Calu3 (cell line): ENCODE measurements at places on chromosomes 12 and 14.

- DNase-seq: no peak
Measured at GRCh38 chr12:121678305-121678704, 8.9 kb upstream of the MORN3 start.

GRCh38 chr14:67503331-67503730, 14.8 kb upstream of the TMEM229B start:
- DNase-seq: no peak

DNA sequence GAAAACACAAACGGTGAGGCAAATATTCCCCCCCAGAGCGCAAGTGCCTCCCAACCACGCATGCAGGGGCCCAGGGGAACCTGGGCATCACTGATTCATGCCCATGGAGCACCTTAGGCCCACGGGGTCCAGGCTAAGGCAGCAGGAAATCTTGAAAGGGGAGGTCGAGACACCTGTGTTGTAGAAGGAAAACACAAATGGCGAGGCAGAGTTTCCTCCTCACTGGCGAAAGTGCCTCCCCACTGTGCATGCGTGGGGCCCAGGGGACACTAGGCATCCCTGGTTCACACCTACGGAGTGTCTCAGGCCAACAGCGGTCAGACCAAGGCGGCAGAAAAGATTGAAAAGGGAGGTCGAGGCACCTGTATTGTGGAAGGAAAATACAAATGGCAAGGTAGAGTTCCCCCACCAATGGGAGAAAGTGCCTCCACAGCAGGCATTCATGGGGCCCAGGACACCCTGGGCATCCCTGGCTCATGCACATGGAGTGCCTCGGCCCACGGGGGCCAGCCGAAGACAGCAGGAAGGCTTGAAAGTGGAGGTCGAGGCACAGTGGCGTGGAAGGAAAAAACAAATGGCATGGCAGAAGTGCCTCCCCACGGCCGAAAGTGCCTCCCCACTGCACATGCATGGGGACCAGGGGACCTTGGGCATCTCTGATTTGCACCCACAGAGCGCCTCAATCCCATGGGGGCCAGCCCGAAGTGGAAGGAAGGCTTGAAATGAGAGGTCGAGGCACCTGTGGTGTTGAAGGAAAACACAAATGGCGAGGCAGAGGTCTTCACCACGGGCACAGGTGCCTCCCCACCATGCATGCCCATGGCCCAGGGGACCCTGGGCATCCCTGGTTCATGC, 368.8 kb downstream of the ALG10 start:
- DNase-seq: no peak

DNA sequence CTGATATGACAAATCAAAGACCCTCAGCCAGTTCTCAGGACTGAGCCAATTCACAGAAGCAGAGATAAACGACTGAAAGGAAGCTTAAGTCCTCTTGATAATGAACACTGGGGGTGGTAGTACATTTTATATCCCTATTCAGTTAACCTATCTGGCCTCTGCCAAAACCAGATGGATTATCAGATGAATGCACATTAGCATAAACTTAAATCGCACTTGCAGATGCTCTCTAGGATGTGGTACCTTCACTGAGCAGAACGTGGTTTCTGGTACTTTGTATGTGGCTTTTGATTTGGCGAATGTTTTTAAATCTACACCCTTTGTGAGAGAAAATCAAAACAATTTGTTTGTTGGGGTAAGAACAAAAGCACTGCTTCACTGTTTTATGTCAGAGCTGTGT, 21.1 kb upstream of the TAS2R14 start:
- no peak for DNase-seq

DNA sequence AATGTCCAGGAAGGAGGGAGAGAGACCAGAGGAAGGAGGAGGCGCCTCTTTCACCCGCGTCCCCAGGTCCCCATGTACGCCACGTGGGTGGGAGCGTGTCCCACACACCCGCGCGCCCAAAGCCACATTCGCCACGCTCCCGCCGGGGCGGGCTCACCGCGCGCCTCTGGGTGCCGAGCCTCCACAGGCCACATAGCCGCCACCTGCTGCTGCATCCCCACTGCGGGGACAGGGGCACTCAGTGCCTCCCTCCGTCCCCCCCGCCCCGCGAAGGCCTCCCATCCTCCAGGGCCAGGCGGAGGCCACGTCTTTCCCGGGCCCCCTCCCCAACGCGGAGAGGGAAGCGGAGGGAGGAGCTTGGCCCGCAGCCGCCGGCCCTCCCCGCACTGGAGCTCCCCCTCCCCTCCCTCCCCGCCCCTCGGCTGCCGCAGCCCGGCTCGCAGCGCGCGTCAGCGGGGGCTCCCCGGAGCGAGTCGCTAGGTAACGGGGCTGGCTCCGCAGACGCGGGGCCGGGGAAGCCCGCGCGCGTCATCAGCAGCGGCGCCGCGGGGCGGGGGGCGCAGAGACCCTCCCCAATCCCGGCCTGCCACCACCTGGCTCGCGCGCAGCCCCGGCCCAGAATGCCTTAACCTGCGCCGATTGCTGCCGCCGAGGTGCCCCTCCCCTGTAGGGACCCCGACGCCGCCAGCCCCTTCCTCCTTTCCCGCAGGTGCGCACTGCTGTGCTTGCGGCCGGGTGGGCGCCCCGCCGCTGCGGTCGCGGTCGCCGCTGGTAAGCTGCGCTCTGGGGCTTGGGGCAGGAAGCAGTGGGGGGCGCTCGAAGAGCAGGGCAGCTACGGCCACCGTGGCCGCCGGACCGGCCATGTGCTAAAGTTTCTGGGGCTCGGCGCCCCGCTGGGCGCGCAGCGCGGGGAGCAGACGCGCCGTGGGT, 536 bp upstream of the TUNAR start:
- DNase-seq: no peak

- DNase-seq: no peak
Measured at GRCh38 chr12:11765817-11766794, 116.6 kb downstream of the ETV6 start.

GRCh38 chr14:101979666-101980065, 15.3 kb downstream of the DYNC1H1 start:
- no peak for DNase-seq

GRCh38 chr12:94643606-94644005, 6.8 kb downstream of the TMCC3 start:
- DNase-seq: no peak

GRCh38 chr14:32694795-32695449, 243.8 kb upstream of the NPAS3 start:
- DNase-seq: no peak

- DNase-seq: no peak
Measured at GRCh38 chr12:57095440-57095839, 6.5 kb downstream of the NAB2 start.

DNA sequence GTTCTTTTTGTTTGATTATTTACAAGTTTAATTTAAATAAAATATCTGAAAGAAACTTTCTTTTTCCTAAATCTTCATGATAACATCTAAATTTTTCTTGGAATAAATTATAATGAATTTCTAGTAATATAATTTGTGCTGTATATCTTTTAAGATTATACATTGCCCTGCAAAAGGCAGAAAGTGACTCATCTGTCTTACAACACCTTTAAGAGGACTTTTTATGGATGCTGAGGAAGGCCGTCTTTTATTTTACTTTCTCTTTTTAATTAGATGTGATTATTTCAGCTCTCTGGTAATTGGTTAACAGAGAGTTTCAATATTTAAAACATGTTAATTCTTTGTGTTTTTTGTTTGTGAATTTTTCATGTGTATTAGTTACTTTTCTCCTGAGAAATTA, 598.4 kb downstream of the RPL10L start:
- DNase-seq: no peak

GRCh38 chr14:24339284-24340151, at the start of gene RIPK3:
Gene RIPK3, minus strand, starts transcription at chr14:24339991. Its CDS starts 165 bp downstream, at chr14:24339826.
- peak; percentile 60 for DNase-seq

- DNase-seq: no peak
Measured at GRCh38 chr12:124687917-124688316, 120.5 kb upstream of the NCOR2 start.

DNA sequence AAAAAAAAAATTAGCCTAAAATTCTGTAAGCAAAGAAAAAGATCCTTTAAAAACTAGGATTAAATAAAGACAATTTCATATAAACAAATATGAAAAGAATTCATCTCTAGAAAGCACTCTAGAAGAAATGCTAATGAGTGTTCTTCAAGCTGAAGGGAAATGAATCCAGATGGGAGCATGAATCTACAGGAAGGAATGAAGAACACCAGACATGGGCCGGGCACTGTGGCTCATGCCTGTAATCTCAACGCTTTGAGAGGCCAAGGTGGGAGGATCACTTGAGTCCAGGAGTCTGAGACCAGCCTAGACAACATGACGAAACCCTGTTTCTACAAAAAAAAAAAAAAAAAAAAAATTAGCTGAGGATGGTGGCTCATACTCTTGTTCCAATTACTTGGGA, 297.2 kb downstream of the FBXL14 start:
- DNase-seq: no peak

GRCh38 chr12:475286-475685, 15.5 kb downstream of the B4GALNT3 start:
- no peak for DNase-seq

DNA sequence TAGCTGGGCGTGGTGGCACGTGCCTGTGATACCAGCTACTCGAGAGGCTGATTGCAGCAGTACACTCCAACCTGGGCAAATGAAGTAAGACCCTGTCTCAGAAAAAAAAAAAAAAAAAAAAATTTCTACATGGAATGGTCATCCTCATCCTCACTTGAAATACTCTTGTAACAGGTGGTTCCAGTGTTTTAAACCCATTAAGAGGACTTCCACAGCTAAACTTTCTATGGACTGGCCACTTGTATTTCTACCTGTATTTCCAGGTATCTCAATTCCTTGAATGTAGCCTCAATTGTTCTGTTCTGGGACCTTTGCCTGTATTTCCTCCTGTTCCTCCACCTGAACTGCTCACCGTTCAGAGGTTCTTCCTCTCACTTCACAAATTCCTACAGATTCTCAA, 11.8 kb upstream of the PHLDA1 start:
- DNase-seq: no peak

- DNase-seq: peak; percentile 76
Measured at GRCh38 chr14:20662968-20663732, 21.2 kb upstream of the RNASE4 start.

DNA sequence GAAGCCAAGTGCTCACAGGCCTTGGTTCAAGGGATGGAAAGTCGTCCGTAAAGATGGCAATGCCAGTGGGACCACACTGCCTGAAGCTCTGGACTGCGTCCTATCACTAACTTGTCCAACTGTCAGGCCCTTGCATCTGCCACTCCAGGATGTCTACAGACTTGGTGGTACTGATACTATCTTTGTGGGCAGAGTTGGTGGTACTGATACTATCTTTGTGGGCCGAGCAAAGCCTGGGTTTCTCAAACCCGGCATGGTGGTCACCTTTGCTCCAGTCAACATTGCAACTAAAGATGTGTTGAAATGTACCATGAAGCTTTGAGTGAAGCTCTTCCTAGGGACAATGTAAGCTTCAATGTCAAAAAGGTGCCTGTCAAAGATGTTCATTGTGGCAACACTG, 128.4 kb upstream of the SEL1L start:
- DNase-seq: no peak

GRCh38 chr12:6554168-6555017, 1.4 kb downstream of the IFFO1 start:
- peak; percentile 69 for DNase-seq

DNA sequence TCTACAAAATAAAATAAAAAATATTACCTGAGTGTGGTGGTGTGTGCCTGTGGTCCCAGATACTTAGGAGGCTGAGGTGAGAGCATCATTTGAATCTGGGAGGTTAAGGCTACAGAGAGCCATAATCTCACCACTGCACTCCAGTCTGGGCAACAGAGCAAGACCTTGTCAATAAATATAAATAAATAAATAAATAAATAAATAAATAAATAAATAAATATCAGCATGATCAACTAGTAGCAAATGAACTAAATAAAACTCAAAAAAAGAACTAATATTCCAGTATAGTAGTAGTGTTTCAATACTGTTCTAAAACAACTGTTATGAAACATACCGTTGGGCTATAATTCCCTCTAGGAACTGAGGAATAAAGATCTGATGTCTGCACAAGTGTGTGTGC, 74.4 kb downstream of the C12orf42 start:
- DNase-seq: no peak

DNA sequence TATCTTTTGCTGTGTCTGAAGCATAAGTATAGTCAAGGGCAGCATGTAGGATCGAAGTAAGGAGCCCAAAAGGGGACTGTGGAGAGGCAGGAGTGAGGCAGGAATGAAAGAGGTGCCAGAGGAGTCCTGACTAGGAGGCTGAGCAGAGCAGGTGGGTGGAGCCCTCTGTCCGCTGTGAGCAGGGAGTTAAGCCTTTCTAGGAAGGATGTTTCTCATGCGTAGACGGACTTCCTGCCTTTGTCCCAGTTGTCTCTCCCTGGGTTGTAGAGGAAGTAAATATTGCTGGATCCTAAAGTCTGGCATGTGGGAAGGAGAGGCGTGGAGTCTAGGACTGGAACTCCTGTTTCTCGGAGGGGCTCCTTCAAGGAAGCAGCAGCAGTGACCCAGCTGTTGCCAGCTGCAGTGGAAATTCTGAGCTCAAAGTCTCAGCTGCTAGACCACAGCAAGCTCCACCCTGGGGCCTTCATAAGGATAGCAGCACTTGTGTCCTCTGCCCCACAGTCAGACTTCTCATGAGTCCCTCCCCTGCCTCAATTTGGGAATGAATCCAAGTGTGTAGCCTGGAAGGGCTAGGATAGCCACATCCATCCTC, 44.0 kb downstream of the RBMS2 start:
- no peak for DNase-seq

- no peak for DNase-seq
Measured at GRCh38 chr12:106985479-106985878, 1.5 kb downstream of the MTERF2 start.

DNA sequence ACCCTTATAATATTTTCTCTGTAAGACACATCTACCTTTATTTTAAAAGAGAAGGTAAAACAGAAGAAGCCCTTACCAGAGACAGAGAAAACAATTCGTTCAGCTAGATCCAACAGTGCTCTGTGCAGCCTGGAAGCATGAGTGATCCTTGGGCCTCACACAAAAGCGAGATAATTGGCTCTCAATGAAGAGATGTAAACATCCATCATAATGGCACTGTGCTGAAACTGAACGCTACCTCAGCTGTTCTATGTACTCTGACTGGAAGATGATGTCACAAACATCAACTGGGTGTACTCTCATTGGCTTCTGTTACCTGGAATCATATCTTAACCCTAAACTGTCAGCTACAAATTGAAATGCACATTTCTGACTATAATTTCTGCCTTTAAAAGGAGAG, at the start of gene MGAT4C:
TSS of gene MGAT4C (minus strand) at position 229 of the 400 bp plus-strand sequence.
- no peak for DNase-seq

GRCh38 chr12:102174761-102175160, 22.9 kb downstream of the PMCH start:
- no peak for DNase-seq

DNA sequence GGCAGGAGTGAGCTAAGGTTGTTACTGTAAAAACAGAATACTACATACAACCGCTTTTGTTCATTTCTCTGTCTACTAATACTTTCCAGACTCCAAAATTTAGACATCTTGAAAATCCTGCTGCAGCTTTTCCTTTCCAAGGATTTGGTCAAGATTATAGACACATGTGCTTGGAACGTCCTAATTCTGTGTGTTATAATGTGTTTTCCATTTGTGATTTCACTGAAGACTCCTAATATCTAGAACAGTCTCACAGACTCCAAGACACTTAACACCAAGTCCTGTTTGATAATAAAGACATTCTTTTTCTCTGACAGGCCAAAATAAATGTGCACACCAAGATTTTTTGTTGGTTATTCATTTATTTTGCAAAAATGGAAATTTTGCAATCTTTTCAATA, 41.8 kb upstream of the TMTC2 start:
- DNase-seq: no peak

GRCh38 chr12:105083551-105084105, 630 bp downstream of the ALDH1L2 start:
- peak; percentile 52 for DNase-seq
